IMR-90 (cell line): ENCODE measurements at places on chromosomes 7 and 10.

GRCh38 chr7:37108615-37109014 lies 340.0 kb downstream of the ELMO1 start:
- DNase-seq, result no peak

DNA sequence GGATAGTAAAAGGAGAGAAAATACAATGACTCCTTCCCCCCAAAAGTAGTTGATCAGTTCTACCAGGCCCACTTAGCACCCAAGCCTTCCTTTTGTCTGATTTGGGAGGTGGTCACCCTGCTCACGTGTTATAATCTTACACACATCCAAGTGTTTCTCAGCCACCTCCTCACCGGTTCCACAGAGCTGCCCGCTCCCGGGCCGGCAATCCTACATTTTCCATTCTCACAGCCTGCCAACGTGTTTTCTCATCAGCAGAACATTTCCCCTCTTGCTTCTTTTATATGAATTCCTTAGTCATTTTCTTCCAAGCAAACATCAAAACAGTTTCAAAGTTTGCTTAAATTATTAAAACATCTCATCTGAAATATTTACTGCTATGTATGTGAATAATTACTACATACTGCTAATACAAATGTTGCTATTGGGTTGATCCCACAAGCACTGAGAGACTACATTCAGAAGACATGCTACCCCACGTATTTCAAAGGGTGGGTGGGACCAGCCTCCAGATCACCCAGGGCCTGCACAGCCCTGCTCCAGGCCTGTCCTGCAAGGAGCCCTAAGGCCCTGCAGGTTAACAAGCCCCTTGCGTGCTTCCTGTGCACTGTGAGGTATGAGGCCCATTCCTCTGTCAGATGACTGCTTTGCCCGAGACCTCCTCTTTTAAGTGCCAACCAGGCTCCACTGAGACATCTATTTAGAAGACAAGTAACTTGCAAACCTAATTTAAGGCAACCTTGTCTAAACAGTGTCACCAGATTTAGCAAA lies 75.3 kb downstream of the GRB10 start:
- no peak for DNase-seq

DNA sequence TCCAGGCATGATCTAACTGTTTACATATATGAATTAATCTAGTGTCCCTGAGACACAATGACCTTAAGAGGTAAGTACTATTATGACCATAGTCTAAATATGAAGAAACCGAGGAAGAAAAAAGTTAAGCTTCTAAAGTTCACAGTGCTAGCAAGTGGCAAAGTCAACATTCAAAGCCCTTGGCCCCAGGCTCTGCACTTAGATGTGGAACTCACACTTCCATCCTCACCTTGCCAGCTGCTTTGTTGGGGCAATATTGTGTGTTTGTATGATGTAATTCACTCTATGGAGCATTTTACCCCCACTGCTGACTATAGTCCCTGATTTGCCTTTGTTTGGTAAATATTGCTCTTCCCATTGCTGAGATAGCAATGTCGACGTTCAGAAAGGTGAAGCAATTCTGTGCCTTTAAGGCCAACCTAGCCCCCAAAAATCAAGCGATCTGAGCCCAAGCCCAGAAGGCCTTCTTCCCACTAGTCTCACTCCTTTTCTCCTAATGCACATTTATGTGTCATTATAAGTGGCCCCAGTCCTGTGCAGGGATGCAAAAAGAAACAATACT lies 487.6 kb upstream of the ZMIZ1 start:
- DNase-seq, result no peak

DNA sequence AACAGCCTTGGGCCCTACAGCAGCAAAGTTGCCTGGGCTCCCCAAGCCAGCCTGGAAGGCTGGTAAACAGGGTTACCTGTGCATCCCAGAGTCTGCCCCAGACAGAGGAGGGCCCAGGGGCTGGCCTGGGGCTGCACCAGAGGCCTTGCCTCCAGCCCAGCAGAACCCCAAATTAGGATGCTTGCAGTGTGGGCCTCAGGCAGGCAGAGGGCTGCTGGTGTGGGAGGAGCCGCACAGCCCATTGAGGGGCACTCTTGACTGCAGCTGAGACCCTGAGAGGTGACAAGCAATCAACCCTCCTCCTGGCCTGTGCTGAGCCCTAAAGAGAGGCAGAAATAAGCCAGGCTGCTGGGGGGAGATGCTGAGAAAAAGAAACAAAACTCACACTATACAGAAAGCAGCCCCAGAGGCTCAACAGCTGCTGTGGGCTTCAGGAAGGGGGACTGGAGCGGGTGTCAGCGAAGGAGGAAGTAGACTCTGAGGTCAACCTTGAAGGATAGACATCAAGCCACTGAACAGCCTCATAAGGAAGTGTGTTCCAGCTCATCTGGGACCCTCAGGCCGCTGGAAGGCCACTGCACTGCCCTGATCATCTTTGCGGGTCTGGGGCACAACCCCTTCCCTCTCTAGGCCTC lies 6.6 kb downstream of the AIFM2 start:
- no peak for DNase-seq

DNA sequence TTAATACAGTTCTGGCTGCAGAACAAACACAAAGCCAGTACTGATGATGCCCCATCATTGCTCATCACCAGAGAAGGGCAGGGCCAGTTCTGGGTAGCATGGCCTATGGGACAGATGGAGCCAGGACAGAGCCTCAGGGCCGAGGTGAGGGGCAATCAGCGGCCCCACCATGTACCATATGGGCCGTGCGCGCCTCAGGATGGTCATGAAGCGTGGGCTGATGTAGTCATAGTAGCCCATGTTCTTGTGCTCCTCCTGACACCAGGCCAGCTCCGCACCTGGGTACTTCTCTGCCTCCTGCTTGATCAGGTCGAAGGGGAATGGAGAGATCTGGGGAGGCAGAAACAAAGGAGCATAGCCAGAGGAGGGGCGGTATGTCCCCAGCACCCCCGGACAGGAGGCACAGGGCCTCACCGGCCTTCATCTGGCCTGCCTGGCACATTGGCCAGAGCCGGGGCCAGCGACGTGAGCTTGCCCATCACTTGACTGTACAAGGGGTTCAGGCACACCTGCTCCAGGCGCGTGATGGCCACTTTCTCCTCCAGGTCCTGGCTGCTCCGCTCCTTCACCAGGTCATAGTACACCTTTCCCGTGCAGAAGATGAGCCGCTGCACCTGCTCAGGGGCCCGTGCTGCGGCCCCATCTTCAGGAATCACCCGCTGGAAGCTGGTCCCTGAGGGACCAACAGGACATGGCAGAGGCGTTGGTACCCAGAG lies 26.1 kb downstream of the OGDHL start:
- DNase-seq, result no peak

GRCh38 chr7:139830292-139830691 lies 1.2 kb downstream of the TBXAS1 start:
- no peak for DNase-seq

- no peak for DNase-seq
Measured at GRCh38 chr10:98295401-98295811, 27.4 kb upstream of the LOXL4 start.

GRCh38 chr10:96380821-96381220 lies 22.0 kb upstream of the OPALIN start:
- DNase-seq, result no peak

DNA sequence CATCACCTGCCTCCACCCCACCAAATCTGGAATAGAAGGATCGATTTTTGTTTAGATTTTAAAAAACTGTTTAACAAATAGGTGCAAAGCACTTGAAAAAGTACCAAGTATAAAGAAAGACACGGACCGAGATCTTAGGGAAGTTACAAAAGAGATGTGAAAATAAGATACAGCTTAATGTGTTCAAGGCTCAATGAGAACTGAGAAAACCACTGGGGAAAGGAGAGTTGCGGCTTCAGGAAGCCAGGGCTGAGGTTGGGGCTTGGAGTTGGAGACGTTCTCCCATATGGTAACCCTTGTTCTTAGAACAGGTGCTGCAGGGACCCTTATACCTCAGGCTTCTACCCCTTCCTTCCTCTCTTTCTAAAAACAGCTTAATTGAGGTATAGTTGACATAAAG lies 140.2 kb downstream of the FANK1 start:
- DNase-seq, result no peak

GRCh38 chr7:100433592-100434296 lies 2.6 kb downstream of the PPP1R35 start:
- DNase-seq, result no peak

- DNase-seq, result no peak
Measured at GRCh38 chr10:13712476-13712836, 125.7 kb downstream of the PRPF18 start.

DNA sequence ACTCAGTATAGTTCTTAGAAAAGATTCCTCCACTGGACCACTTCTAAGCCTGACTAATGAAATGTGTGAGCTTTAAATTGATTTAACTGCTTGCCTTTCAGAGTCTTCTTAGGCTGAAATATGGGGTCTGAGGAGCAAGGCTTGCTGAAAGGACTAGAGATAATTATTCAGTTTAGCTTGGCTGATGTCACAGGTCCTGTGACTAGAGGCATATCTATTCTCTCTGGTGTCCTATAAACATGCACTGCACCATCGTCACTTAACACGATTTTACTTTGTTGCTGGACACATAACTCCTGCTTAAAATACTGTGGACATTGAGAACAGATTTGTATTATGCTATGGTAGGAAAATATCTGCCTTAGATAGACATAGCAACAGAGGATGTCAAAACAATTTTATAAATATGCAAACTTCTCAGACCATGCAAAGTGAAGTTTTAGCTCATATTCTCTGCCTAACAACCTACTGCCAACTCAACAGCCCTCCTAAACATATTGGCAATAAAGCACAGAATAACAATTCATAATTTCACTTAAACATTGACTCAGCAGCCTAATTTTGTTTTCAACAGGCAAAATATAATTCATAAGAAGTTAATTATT lies 80.2 kb downstream of the RNF133 start:
- no peak for DNase-seq

DNA sequence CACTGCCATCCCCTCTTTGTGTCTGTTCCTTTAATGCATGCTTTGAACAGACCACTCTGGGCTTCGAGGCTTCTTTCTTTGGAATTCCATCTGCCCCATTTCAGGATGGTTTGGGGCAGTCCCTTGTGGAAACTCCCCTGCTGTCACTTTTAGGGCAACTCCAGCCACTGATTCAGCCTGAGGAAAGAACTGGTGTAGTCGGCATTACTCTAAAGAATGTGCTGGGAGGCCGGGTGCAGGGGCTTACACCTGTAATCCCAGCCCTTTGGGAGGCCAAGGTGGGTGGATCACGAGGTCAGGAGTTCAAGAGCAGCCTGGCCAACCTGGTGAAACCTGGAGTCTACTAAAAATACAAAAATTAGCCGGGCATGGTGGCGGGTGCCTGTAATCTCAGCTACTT lies 358.1 kb upstream of the NUPR2 start:
- no peak for DNase-seq

GRCh38 chr10:87613751-87614150 lies 45.9 kb upstream of the PAPSS2 start:
- DNase-seq, result peak; percentile 36

GRCh38 chr7:1275451-1276381 lies 43.0 kb downstream of the UNCX start:
- no peak for DNase-seq

GRCh38 chr10:7408291-7409044 lies 2.4 kb downstream of the SFMBT2 start:
- DNase-seq, result peak; percentile 17

GRCh38 chr10:53401536-53401935 lies 629.0 kb upstream of the MBL2 start:
- no peak for DNase-seq

DNA sequence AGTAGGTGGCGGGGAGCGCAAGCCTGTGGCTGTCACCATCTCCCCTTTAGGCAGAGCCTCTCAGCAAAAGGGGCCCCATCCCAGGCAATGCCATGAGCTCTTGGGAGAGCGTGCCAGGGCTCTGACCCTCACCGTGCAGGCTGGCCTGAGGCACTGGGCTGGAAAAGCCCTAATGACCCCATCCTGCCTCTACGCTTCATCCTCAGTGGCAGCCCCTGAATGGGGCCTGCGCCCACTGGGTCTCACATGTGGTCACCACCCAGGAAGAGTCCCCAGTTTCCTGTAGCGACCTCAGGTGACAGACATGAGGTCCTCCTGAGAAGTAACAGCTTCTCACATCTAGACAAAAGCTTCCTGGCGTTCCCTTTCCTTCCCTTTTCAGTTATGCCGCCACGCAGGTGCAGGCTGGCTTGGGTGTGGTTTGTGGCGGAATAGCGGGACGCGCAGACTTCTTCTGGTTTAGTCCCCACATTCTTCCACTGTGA lies 59.2 kb downstream of the CLEC2L start:
- DNase-seq, result no peak

DNA sequence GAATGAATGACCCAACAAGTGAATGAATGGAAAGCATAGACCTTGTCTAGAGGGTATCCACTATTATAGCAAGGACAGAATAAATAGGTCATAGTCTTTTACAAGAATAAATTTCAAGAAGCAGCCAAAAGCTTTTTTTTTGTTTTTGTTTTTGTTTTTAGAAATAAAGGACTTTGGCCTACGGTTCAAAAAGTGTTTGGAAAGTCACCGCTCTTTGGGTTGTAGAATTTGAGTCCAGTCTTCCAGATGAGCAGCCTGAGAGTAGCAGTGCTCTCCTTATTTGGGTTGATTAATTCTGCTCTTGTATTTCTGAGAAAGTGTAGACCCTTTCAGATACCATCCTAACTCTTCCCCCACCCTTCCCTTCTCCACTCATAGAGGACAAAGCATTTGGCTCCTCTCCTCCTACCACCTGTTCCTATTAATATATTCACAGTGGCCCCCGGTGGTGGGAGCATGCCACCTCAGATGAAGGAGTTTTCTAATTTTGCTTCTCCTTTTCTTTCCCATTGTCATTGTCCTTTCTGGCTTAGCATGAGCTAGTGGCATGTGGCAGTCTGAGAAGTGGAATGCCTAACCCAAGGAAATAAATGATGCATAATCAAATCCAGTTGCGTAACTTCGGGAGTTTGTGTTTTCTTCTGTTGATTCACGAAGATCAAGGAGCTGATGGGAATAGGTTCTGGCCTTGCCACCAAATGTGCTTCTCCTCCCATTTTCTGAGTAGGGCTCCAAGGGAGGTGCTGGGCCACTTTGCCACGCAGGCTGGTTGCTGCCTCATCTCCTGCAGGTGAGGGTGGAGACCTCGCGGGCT lies 114.7 kb downstream of the CHN2 start:
- DNase-seq, result no peak

DNA sequence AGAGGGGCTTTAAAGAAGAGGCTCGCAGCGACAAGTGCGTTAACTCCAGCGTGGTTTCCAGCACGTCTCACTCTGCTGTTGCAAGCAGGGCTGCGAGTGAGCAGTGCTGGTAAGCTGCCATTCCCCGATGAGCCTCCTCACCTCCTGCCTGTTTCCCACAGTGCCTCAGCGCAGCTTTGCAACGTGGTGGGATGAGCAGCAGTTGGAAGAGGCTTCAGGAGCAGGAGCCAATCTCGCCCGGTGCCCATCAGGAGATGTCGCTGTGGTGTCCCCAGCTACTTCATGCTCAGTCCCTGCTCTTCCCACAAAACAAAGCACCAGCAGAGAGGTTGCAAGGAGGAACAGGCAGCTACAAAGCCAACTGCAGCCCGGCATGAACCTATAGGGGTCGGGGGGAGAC lies 2.4 kb upstream of the ADARB2 start:
- DNase-seq, result no peak
